NCI-H1105 (cell line): ENCODE measurements at places on chromosomes 1 and 21.

DNA sequence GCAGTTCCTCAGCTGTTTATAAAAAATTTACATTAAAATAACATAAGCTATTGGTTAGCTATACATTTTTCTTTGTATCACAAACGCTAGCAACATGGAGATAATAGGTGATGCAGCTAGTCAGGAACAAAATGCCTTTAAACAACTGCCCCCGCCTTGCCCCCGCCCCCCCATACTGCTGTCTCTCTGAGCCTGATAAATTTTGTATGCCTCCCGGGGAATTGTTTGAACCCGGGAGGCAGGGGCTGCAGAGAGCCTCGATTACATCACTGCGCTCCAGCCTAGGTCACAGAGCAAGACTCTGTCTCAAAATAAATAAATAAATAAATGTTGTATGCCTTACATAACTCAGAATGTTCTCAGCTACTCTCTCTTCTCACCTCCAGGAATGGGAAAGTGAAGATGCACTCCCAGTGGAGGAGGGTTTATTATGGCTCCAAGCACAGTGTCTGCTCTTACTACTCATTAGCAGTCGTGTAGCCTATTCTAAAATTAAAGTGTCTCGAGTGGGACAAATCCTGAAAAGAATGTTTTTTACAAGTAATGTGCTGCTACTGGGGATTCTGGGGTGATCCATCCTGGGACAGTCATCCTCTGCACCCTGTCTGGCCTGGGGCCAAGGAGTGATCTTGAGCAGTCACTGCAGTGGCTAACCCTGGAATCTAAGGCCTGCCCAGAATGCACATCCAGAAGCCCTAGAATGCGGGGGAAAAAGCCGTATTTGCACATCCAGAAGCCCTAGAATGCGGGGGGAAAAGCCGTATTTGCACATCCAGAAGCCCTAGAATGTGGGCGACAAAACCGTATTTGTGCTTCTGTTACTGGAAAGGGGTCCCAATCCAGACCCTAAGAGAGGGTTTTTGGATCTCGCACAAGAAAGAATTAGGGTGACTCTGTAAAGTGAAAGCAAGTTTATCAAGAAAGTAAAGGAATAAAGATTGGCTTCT, 39.4 kb upstream of the ZNF496 start:
- DNase-seq = no peak

DNA sequence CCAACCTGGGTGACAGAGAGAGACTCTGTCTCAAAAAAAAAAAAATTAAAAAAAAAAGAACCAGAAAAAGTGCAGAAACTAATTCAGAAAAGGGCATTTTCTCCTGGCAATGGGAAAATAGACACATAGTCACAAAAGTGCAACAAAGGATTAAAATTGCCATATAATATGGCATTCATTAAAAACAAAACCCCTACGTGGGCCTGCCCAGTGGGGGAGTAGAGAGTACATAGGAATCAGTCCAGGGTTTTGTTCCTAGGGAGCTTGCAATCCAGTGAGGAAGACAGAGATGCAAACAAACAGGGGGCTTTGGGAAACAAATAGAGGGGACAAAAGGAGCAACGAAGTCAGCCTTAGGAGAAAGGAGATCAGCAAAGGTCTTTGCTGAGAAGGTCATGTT, 4.5 kb upstream of the TRABD2B start:
- no peak for DNase-seq

GRCh38 chr1:218249338-218250140, 35.6 kb upstream of the RRP15 start:
- DNase-seq = peak; percentile 69

GRCh38 chr1:67150931-67151330, 15.3 kb upstream of the IL23R start:
- DNase-seq = no peak

GRCh38 chr1:220878191-220879075, 810 bp upstream of the HLX start:
- no peak for DNase-seq

GRCh38 chr1:207234690-207235089, 86.8 kb upstream of the CD55 start:
- no peak for DNase-seq

- no peak for DNase-seq
Observed at GRCh38 chr1:28756846-28757245, 20.1 kb downstream of the YTHDF2 start.

DNA sequence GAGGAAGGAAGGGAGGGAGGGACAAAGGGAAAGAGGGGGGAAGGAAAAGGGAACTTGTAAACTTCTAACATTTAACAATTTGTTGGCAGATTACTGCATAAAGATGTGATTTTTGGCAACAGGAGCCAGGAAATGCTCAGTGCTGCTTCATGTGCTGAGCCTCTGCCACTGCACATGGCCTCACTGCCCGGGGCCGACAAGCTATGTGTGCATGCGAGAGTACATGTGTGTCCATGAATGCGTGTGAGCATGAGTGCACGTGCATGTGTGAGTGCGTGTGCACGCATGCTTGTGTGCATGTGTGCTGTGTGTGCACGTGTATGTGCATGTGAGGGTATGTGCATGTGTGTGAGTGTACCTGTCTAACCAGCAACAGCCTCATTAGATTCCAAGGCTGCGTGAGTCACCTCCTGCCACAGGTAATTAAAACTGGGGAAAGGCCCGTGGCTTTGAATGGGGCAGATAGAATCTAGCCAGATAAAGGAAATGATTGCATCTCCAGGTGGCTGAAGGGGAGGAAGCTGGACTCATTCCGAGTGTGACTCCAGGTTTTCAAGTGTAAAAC, 41.4 kb upstream of the TSPEAR start:
- DNase-seq = no peak

DNA sequence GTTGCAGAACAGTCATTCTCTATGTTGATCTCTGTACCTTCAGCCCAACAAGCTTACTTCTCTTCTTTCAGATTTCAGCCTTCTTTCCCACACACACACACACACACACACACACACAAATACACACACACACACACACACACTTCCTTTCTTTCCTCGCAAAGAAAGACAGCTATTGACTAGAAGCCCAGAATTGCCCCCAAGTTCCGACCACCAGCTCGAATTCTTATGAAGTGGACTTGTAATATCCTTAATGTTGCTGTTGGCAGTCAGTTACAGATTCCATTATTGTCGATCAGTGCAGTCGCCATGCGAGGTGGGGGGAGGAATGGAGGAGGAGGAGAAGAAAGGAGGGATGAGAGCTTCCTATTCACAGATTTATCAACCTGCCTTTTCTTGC, 125.5 kb downstream of the CLEC20A start:
- no peak for DNase-seq

DNA sequence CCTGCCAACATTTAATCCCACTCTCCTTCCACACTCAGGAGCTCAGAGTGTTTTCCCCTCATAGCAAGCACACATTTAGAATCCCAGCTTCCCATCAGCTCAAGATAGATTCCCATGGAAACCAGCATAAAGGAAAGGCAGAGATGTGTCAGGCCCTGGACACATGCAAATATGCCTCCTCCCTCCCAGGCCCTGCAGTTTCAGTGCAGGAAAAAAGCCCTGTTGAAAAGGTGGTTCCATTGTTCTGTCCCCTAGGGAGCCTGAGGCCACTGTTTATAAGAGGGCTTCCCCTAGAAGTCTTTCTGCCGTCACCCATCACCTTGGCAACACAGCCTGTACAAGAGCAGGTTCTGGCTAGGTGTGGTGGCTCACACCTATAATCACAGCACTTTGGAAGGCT, 3.6 kb downstream of the CACNA1S start:
- DNase-seq = peak; percentile 11

DNA sequence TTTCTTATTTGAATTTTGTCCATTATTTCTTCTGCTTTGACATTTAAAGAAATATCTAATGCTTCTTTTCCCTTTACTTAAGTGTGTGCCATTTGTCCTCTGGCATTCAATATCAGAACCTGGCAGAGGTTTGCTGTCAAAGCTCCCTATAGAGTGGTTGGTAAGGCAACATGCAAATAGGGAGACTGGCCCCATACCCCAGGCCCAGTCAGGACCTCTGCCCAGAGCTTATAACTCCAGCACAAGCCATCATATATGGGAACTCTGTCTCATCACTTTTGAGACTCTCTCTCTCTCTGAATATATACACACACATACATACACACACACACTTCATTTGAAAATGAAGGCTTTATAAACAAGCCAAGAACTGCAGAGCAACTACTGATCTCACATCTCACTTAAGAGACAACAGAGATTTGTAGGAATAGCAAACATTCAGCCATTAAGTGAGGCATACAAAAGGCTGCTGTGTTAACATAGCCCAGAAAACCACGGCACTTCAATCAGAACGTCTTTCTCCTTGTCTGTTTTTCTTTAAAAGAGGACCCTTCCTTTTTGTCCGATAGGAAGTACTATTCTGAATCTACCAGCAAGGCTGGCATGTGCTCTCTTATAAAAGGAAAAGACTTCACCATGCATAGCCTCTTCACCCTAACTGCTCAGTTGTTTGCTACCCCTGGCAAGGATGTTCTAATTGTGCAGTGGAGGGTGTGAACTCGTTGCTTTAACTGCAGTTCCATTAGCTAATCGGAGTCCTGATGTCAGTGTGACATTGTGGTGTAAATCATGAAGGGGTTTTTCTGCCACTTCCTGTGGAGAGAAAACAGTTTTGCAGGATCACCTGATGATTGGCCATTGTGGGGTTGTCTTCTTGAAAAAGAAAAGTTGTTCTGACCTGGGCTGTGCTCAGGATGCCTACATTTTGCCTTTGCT, 101.7 kb downstream of the NR5A2 start:
- DNase-seq = no peak

DNA sequence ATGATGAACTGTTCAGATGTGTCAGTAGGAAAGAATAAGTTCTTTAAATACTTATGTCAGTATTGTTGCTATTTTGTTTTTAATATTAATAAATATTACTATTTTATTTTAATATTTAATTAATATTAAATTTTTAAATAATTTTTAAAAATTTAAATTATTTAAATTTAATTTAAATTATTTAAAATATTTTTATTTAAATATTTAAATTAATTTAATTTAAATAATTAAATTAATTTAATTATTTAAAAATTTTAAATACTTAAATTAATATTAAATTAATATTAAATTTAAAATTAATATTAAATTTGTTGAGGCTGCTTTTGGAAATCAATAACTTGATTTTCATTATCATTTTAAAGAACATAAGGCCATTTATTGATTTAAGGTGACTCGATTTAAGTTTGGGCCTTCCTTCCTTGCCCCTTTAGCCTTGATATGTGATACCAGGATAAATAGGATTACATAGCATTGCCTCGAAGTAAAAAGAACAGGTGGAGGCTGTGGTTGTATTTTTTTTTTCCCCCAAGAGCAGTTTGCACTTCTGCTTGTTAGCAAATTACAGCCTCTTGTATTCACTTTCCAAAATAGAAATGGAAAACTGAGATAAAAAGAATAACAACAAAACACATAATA, 915.2 kb downstream of the TTLL7 start:
- no peak for DNase-seq

- DNase-seq = no peak
Observed at GRCh38 chr1:233057836-233058235, 107.4 kb downstream of the NTPCR start.

- no peak for DNase-seq
Observed at GRCh38 chr1:200134116-200134515, 106.6 kb downstream of the NR5A2 start.

GRCh38 chr1:12001996-12002493, 17.3 kb upstream of the MIIP start:
- no peak for DNase-seq

DNA sequence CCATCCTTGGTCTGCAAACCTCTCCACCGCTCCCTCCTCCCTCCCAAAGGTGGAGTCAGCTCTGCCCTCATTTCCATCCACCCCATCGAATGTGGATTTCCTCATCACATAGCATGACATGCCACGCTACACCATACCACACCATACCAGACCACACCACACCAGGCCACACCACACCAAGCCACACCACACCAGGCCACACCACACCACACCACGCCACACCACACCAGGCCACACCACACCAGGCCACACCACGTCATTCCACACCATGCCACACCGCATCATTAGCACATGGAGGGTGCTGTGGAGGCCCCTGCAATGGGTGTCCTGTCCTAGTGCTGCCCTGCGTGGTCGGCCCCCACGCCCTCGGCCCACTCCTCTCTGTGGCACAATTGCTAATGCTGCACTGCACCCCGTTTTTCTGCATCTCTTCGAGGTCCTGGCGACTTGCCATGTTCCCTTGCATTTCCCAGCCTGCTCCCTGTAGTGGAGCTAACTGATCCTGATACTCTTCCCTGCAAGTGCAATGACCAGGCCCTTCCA, 11.3 kb downstream of the DFFB start:
- DNase-seq = no peak

GRCh38 chr1:20210736-20211460, 24.6 kb upstream of the PLA2G2C start:
- DNase-seq = no peak

DNA sequence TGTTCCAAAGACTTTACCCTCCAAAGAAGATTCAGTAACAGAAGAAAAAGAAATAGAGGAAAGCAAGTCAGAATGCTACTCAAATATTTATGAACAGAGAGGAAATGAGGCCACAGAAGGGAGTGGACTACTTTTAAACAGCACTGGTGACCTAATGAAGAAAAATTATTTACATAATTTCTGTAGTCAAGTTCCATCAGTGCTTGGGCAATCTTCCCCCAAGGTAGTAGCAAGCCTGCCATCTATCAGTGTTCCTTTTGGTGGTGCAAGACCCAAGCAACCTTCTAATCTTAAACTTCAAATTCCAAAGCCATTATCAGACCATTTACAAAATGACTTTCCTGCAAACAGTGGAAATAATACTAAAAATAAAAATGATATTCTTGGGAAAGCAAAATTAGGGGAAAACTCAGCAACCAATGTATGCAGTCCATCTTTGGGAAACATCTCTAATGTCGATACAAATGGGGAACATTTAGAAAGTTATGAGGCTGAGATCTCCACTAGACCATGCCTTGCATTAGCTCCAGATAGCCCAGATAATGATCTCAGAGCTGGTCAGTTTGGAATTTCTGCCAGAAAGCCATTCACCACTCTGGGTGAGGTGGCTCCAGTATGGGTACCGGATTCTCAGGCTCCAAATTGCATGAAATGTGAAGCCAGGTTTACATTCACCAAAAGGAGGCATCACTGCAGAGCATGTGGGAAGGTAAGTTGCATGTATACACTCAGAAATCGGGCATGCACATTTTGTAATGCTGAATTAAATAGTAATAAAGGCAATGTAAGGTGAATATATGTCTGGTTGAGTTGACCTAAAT, 97.2 kb downstream of the ZFYVE9 start:
- DNase-seq = no peak

GRCh38 chr1:56360021-56360420, 219.3 kb downstream of the PLPP3 start:
- no peak for DNase-seq

GRCh38 chr1:70220517-70221237, 503 bp upstream of the SRSF11 start:
- no peak for DNase-seq

GRCh38 chr1:166814611-166815010, 24.7 kb upstream of the POGK start:
- DNase-seq = no peak
